SHP77 (cell line): ENCODE measurements at places on chromosomes 7 and 10.

GRCh38 chr10:31816318-31816717 lies 112.3 kb downstream of the ARHGAP12 start:
- no peak for DNase-seq

GRCh38 chr10:8306685-8307364 lies 252.3 kb downstream of the GATA3 start:
- no peak for DNase-seq

GRCh38 chr7:135756191-135756590 lies 7.6 kb upstream of the FAM180A start:
- no peak for DNase-seq

- DNase-seq: no peak
Observed at GRCh38 chr10:107206833-107207232, 42.3 kb upstream of the SORCS1 start.

DNA sequence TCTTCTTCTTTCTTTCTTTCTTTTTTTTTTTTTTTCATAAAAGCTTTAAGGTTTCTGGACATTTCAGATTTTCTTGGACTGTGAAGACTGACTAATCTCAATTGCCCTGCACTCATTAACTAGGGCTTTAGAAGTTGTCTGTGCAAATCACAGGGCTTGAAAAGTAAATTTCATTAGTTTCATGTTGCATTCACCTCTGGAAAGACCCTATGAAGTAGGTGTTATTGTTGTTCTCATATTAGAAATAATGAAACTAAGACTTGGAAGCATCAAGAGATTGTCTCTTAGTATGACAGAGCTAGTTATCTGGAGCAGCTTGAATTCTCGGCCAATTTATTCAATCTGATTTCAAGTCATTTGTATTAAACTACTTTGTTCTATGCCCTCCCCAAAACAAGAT lies 28.2 kb upstream of the SEMA3D start:
- DNase-seq: no peak

DNA sequence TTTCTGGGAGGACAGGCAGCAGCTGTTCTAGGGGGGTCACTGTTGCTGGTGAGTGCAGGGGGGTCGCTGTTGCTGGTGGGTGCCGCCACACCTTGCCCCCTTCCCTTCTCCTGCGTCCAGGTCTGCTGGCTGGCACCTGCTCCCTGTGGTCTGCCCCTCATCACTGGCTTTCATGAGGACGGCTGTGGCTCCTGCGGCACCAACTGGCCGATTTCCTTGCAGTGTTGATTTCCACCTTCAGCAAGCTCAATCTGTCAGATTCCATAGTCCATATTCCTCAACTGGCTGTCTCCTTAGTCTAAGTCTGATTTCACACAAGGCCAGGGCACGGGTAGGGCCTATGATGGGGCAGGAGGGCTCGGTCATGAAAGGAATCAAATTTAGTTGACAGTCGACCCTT lies 23.4 kb upstream of the GRB10 start:
- no peak for DNase-seq

- DNase-seq: no peak
Observed at GRCh38 chr7:38187794-38188440, 9.9 kb downstream of the STARD3NL start.

DNA sequence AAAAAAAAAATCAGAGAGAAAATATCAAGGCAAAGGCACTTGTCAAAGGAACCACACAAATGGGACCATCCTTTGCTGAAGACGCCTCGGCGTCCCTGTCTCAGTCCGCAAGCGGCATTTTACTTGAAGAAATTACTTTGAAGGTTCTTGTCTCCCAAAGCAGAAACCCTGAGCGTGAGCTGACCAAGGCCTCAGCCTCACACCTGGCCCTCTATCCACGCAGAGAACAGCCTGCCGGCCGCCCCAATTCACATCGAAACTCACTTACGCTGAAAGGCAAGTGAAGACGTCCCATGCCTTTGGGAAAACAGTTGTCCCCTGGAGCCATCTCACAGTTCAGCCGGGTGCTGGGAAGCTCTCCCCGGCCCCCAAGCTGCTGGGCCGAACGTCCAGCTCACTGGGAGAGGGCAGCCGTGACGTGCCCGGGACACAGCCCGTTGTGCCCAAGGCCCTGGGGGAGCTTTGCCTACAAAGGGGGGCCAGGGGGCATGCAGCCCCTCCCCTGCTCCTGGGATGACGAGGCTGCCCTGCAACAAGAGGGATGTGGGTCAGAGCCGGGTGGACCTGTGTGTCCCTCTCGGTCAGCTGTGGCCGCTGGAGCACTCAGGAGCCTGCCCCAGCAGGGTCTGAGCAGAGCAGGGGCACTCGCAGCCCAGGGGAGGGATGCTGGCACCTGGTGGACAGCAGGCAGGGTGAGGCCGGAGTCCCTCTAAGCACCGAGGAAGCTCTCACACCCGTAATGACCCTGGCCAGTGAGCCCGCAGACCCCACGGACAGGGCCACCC lies 49.6 kb upstream of the PDGFA start:
- DNase-seq: no peak

GRCh38 chr7:69597278-69598076 lies 798 bp upstream of the AUTS2 start:
- peak; percentile 36 for DNase-seq

DNA sequence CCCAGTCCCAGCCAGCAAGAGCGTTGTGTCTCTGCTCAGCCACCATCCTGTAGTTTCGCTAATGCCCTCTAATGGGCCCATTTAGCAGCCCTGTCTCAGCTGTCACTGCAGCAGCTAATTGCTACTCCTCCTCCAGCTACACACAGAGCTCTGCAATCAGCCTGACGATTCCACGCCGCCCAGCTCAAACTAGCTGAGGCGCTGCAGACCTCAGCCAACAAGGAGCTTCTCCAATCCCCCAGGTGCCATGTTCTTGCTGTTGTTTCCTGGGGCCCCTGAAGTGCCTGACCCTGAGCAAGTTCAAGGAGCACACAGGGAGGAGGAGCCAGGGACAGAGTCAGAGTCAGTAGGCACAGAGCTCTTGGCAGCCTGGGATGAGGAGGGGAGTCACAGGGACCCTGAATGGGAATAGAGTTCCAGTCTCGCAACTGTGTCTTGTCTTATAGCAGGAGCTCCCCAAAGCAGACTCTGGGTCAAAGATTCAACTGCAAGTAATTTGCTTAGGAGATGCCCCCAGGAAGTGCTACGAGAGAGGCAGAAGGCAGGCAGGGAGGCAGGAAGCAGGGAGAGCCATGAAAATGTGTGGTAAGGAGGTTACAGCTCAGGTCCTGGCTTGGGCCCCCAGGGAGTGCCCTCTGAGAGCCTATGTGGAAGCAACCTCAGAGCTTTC lies 135.8 kb upstream of the UNC5B start:
- DNase-seq: no peak

DNA sequence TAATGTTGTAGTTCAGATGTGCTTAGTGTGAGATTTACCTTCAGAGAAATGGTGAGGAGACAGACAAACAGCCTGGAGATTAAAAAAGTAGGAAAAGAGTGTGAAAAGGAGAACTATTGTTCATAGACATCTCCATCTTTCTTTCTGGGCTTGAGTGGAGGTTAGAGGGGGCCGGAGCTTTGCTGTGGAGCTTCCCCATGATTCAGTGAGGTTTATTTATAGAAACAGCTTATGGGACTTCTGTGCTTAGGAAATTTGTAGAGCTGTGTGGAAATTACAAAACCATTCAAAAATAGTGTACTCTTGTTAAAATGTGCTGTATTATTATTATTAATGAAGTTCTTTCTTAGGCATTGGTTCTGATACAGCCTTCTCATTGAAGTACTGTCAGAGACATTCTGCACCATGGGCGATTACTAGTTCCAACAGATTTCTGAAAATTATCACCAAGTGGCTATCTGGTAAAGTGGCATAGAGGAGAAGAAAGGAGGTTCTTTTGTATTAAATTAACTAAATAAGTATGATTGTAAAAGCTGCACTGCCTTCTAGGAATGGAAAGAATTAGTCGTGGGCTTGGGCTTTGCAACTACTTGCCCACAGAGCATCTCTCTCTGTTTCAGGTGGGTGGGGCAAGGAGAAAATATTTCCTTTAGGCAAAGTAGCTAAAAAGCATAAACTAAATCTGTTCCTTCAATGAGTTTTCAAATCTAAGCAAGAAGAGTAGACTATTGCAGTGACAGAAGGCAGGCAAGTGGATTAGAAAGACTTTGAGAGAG lies 8.7 kb upstream of the TCAF1 start:
- no peak for DNase-seq

- DNase-seq: no peak
Observed at GRCh38 chr7:16135658-16136057, 285.7 kb downstream of the CRPPA start.

DNA sequence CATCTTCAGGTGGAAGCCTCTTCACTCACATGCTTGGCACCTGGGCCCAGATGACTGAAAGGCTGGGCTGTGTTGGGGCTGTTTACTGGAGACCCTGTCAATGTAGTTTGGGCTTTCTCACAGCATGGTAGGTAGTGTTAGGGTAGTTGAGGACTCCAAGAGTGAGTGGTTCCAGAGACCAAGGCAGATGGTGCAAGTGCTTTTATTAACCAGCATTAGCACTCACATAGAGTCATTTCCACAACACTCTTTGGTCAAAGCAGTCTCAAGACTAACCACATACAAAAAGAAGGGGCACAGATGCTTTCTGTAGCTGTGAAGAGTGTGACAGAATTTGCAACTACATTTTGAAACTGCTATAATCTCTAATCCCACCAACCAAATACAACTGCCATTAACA lies 135.0 kb downstream of the RTKN2 start:
- DNase-seq: no peak

GRCh38 chr7:35624299-35625186 lies 70.4 kb downstream of the HERPUD2 start:
- peak; percentile 51 for DNase-seq

GRCh38 chr10:29623797-29624196 lies 11.0 kb downstream of the SVIL start:
- DNase-seq: no peak

- DNase-seq: no peak
Observed at GRCh38 chr10:56507033-56507432, 146.0 kb upstream of the ZWINT start.

DNA sequence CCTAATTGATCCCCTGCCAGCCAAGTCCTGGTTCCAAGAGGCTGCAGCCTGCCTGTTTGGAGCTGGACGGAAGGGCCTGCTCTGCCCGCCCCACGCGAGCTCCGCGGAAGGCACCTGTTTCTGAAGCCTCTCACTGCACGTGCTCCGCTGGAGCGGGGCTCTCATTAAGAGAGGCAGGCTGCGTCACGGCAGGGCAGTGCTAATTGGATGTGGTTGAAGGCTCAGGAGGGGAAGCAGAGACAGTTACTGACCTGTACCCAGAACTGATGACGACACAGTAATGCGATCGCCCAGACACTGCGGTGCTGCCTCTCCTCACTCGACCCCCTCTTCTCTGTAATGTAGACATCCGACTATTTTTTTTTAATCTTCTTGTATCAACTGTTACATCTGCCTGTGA lies 411.1 kb upstream of the MGMT start:
- no peak for DNase-seq

GRCh38 chr7:102180727-102181126 lies 105.9 kb upstream of the SH2B2 start:
- DNase-seq: no peak

DNA sequence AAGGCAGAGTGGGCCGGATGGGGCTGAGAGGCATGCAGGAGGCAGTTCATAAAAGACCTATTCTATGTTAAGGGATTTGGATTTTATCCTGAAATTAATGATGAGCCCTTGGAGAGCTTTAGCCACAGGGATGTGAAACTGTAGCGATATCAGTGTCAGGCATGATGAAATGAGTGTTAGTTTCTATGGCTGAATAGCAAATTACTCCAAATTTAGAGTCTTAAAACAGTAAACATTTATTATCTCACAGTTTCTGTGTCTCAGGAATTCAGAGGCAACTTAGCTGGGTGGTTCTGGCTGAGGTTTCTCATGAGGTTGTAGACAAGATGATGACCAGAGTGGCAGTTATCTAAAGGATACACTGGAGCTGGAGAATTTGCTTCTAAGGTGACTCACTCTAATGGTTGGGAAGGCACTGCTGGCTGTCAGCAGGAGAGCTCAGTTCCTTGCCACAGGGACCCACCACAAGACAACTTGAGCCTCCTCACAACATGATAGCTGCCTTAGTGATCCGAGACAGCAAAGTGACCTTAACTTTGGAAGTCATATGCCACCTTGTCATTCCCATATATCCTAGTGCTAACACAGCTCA lies 36.7 kb upstream of the SFTPD start:
- DNase-seq: no peak

DNA sequence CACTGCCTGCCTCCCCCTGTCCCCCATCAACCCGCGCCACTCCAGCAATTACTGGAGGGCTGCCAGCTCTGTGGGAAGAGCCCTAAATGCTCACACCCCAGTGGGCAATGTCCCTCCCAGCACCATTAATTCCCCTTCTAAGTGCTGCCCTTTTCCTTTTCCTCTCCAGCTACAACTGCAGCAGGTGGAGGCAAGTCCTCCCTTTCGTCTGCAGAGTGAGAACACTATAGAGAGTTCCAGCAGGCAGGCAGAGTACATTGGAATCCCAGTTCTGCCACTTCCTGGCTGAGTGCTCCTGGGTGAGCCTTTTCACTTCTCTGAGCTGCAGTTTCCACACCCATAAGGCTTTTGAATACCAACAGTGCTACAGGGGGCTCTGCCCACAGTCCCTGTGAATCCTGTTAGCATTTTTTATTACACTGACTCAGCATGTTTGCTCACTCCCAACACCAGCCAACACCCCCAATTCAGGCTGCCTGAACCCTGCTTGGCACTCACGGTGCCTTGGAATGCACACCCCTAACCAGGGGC lies 447.0 kb downstream of the GRID1 start:
- DNase-seq: no peak

DNA sequence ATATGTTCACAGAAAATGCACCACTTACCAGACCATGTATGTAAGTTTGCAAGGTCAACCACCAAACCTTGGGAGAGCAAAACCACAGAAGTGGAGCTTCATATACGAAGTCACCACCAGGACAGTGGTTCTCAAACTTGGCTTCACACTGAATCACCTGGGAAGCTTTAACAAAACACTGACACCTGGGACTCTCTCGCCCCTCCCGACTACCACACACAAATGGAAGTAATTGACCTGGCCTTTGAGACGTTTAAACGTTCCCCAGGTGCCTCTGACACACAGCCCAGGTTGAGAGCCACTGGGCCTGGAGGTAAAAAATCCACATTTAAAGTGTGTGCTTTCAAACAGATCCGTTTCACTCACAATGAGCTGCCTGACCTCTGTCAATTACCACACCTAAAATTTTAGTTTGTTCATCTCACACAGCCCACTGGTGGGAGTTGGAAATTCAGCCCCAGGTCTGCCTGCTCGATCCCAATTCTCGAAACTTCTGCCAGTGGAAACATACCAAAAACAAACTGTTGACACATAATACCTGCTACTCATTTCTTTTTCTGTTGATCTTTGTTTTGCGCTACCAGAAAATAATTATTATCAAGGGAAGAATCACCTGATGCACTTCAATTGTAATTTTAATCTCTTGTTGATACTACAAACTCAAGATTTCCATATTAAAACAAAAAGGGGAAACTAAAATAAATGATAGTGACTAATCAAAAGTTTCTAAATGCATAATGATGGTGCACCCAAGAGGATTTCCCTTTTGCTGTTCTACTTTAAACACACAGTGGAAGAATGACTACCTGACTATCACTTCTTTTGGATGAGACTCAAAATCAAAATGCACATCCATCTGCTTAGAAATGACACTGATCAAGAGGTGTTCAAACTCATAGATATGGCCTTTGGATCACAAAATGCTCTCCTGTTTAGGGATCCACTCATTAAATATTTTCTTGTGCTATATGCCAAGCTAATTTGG lies 26.6 kb downstream of the CDNF start:
- no peak for DNase-seq

- DNase-seq: no peak
Observed at GRCh38 chr7:103691291-103691690, 245.3 kb upstream of the SLC26A5 start.
